NCI-H146 (cell line): ENCODE measurements at places on chromosomes 7 and 10.

DNA sequence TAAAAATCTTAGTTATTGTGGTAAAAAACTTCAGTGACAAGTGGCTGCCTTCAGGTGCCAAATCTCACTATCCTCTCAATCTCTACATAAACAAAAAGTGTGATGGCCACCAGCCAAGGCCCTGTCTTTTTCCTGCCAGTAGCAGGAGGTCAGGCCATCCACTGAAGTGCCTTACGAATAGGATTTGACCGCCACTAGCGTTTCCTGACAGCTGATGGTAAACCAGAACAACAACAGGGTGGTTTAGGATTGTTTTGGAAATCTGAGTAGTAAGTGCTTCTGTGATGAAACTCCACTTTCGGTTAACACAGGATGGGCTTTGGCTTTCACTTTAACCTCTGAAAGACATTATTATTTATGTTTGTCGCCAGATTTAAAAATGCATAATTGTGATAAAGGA is 55.7 kb upstream of the OGDHL start:
- no peak for DNase-seq

GRCh38 chr7:42319631-42320030 is 82.6 kb upstream of the GLI3 start:
- DNase-seq: no peak

GRCh38 chr7:46600340-46600739 is 679.3 kb upstream of the IGFBP3 start:
- no peak for DNase-seq

DNA sequence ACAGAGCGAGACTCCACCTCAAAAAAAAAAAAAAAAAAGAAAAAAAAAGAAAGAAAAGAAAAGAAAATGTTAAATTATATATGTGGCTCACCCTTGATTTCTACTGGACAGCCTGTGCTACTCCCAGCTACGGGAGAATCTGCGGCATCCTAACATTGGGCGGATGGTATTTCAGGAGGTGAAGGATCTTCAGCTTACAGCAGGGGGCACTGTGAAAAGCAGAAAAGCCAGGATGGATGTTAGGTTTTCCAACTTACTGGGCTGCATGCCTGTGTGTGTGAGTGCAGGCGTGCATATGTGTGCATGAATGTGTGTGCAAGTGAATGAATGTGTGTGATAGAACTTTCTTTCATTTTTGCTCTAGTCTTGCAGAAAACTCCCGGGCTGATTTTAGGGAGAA is 1066.5 kb downstream of the TYW1 start:
- DNase-seq: peak; percentile 30

DNA sequence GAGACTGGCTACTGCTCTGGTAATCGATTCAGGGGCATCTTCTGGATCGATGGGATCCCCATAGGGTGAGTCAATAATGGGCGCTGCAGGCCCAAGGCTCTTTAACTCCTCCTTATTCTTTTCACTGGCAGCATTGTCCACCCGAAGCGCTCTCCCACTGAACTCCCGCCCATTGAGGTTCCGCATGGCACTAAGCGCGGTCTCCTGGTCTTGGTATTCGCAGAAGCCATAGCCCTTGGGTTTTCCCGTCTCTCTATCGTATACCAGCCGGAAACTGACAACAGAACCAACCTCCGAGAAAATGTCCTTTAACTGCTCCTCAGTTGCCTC is 285 bp downstream of the CSTF2T start:
- DNase-seq: peak; percentile 79

DNA sequence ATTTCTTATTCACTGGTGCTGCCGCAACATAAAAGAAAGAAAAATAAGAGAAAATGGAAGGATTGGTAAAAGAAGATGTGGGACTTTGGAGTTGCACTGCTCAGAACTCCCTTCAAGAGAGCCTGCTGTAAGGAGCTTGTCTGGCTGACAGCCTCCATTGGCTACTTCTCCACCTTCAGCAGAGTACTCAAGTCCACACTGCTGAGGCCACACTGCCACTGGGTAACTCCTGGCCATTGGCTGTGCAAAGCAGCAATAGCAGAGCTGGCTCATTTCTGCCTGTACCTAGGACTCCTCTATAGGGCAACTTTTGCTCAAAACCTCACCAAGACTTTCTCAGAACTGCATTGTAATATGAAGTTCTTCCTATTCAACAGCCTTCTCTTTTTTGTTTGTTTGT is 38.7 kb upstream of the PCLO start:
- DNase-seq: no peak

GRCh38 chr10:80410578-80411145 is 2.3 kb downstream of the PRXL2A start:
- no peak for DNase-seq

DNA sequence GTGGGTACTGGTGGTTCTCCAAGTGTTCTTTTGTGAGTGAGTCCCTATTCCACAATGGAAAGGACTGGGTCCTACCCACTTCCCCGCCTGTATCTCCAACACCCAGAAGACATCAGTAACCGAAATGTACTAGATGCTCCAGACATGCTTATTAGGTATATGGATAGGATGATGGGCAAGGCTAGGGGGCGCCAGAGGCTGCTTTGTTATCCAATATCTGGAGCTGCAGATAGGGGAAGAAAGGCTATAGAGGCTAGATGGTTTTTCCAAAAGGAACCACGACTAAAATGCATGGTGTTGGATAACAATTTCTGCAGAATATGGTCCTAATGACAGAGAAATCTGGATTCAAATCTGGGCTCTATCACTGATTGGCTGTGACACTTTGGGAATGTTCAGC is 56.2 kb upstream of the TM9SF3 start:
- DNase-seq: peak; percentile 57

DNA sequence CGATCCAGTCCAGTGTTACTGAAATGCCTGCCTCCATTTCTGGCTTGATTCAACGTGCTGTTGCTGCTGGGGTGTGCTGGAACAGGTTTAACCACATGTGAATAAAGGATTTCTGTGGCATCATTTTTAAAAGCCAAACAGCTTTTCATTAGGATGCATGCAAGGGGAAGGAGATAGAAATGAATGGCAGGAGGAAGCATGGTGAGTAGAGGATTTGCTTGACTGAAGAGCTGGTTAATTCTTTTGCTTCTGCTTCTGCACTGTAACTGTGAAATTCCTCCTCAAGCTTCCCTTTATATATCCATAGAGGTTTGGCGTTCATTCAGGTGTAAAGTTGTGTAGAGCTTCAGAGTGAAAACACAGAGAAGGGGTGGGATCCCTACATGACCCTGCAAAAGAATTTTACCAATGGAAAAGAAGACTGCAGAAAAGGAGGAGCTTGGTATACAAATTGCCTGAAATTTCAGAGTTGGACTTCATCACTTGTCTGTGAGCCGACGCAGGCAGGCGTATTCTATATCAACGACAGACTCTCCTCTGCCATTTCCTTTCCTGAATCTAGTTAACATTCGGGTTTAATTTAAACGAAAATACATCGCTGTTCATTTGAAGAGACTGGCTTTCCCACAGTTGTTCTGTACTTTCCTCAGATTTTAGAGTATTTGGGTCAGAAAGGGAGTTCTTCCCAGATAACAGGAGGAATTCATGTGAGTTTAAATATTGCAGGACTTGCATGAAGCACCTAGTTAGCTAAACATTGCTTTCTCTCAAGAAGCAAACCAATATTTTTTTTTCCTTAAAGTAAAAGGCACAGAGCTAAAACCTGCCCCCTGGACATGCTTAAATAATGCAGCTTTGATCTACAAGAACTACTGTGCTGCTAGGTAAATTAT is at the start of gene SOSTDC1:
TSS of gene SOSTDC1 (minus strand) at position 270 of the 893 bp plus-strand sequence. CDS start at position 200, 70 bp downstream.
- peak; percentile 73 for DNase-seq

- no peak for DNase-seq
Observed at GRCh38 chr10:64091897-64092296, 570.7 kb downstream of the REEP3 start.

- no peak for DNase-seq
Observed at GRCh38 chr10:116489460-116489859, 56.3 kb upstream of the PNLIP start.

- DNase-seq: no peak
Observed at GRCh38 chr10:33783078-33783477, 448.6 kb upstream of the NRP1 start.

- DNase-seq: no peak
Observed at GRCh38 chr10:110502851-110503301, 5.2 kb downstream of the DUSP5 start.
